Forelimb muscle (tissue), 1 donor: ENCODE measurements at places on chromosomes 3 and 15. TPM values are rescaled to one million over a fixed set of nuclear protein-coding genes. Genes with fewer than 3 reads are reported as not detected.

VILL gene
- 5.8 TPM for polyA plus RNA-seq

DNA sequence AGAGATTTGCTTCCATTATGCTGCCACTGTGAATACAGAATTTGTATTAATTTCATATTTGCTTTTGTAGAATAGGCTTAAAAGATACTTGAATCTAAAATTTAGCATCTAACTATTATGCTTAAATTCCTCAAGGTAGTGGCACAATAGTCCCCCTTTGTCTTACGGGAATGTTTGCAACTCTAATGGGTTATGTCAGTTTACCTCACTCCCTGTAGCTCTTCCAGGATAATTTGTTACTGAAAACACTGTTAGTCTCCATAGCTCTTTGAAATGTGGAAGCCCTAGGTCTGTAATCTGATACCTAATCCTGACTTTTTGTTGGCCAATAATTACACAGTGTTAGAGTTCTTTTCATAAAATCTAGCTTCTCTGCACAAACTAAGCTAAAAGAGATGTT is 433.4 kb downstream of the PYDC2 start:
- DNase-seq, result no peak

DNA sequence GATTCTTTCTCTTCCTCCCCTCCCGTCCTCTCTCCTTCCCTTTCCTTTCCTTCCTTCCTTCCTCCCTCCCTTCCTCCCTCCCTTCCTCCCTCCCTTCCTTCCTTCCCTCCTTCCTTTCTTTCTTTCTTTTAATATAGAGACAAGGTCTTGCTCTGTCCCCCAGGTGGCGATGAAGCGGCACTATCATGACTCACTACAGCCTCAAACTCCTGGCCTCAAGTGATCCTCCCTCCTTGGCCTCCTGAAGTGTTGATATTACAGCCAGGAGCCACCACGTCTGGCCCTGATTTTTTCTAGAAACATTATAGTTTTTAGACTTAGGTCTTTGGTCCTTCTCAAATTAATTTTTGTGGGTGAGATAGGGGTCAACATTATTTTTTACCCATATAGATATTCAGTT is 15.5 kb downstream of the GRM2 start:
- no peak for DNase-seq

GRCh38 chr3:8755564-8756237 is 13.7 kb downstream of the OXTR start:
- DNase-seq, result no peak

GRCh38 chr15:80779658-80780415 is 667 bp downstream of the CEMIP start:
- DNase-seq, result no peak

AHSG gene
- not detected for polyA plus RNA-seq

DNA sequence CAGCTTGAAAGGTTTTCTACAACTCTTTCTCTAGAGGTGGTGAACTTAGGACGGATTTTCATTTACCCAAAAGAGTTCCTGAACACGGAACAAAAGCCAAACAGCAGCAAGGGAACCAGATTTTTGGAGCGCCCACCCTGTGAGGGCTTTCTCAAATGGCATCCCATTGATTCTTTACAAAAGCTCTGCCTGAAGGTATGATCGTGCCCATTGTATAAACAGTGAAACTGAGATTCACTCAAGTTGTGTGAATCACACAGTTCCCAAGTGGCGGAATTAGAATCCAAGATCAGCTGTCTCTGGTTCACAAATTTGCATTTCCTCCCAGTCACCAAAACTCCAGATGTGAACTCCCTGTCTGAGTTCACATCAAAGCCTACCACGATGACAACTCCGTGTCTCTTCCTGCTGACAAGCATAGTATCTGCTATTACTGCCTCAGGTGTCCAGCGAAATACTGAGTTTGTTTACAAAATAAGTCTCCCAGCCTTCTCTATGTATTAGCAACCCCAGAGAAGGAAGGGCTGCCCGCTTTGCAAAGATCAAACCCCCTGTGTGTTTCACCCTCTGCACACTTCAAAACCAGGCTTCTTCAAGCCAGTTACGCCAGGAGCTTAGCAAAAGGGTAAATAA is 235.9 kb upstream of the ST8SIA2 start:
- DNase-seq, result no peak

CFAP92 gene
- 1.1 TPM for polyA plus RNA-seq

GRCh38 chr3:71441925-71442651 is 141.4 kb downstream of the FOXP1 start:
- DNase-seq, result no peak

DNA sequence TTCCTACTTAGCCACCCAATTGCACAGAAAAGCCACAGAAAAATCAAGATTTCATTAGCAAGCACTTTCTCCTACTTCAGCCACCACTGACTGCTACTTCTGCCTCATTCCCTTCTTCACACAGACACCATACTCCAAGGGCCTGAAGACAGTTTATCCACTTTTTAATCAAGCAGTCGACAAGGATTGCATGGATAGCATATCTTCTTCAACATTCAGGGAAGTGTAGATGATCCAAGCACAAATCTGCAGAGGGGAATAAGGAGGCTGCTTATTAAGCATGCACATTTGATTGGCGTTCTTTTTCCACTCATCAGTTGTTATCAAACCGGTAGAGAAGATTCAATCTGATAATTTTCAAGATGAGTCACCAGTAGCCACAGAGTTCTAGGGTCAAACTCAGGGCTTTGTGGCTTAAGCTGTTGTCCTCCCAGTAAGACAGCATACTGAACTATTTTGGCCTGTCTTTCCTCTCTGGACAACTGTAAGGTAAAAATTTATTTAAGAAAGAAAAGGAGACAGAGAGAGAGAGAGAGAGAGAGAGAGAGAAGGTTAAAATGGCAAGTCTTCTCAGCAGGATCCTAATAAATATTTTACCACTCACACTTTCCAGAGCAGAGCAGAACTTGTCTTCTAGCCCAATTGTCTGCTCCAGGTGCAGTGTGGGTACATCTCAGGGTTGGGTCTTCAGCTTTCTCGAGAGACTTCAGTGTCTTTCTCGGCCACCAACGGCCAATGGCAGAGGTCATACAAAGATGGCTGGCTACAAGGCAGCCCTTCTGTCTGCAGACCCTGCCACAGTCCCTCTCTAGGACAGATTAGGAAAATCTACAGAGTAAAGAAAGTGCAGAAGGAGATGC is 80.6 kb upstream of the BHLHE40 start:
- no peak for DNase-seq

GABRR3 gene
- polyA plus RNA-seq, result not detected

- DNase-seq, result no peak
Measured at GRCh38 chr3:52345521-52346109, 29.5 kb downstream of the DNAH1 start.

ALDH1A2 gene
- polyA plus RNA-seq, result 9.3 TPM

GRCh38 chr3:138263104-138263503 is 66.5 kb downstream of the NME9 start:
- DNase-seq, result no peak

SLC6A20 gene
- 0.28 TPM for polyA plus RNA-seq

DNA sequence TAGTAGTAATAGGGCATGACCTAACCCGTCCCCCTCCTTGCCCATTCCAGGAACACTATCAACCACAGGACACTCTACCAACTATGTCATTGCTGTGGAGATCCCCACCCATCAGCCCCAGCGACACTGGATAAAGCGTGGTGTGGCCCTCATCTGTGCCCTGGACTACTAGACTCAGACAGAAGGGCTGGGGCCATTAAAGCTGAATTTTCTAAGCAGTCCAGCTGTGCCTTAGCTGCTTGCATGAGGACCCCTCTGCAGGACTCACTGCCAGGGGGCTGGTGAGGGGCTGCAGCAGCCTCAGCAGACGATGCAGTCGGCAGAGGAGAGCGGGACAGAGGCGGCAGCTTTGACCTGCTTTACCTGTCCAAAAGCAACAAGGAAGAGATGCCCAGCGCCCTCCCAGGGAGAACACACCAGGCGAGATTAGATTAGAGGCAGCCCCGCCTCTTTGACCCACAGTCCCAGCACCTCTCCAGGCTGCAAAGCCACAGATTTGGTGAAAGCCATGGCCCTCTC is 44.6 kb downstream of the SEMA3G start:
- no peak for DNase-seq

DNA sequence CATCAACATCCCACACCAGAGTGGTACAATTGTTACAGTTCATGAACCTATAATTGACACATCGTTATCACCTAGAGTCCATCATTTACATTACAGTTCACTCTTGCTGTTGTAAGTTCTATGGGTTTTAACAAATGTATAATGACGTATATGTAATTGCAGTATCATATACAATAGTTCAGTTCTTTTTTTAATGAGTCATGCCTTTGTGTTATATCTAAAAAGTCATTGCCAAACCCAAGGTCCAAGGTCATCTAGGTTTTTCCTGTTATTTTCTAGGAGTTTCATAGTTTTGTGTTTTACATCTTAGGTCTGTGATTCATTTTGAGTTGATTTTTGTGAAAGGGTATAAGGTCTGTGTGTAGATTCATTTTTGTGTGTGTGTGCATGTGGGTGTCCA is 160.9 kb upstream of the GALNT15 start:
- DNase-seq, result no peak
